ENCODE measurements at places on chromosomes 11 and 22.

- DNase-seq: no peak
Measured at GRCh38 chr11:75406338-75406777, 7.0 kb downstream of the RPS3 start.

GRCh38 chr11:6627762-6628241 is 8.6 kb upstream of the TPP1 start:
- DNase-seq: no peak

GRCh38 chr22:31243339-31244045 is 31.4 kb downstream of the LIMK2 start:
- no peak for DNase-seq

DNA sequence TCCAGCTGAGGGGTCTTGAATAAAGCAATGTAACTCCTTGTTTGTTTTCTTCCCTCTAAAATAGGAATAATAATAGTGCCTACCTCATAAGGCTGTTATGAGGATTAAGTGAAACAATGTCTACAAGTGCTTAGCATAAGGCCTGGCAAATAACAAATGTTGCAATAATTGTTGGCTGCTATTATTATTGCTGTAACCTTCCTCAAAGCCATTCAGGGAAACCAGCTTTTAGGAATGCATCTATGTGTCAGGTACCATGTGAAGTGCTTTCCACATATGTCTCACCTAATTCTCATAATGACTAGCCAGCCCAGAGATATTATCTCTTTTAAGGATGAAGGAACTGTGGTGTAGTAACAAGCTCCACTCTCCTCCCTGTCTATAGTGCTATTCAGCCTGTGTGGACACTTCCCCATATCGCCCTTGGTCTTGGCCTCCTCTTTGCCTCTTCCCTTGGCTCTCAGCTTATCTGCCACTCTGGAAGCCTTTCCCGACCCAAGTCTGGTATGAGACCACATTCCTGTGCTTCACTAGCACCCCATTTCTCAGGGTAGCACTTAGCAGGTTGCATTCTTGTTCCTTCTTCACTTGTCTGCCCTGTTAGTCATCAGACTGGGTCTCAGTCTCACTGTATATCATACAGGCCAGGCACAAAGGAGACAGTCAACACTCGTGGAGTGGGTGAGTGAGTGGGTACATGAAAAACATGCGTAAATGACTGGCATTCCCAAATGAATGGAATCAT is 23.8 kb downstream of the CSNK2A3 start:
- DNase-seq: no peak

GRCh38 chr22:46738647-46739093 is 618 bp upstream of the CERK start:
- DNase-seq: no peak
